ENCODE measurements at places on chromosomes 12 and 14.

- DNase-seq = no peak
These were observed 46.8 kb upstream of the DLK1 start for GRCh38 chr14:100679707-100680438.

DNA sequence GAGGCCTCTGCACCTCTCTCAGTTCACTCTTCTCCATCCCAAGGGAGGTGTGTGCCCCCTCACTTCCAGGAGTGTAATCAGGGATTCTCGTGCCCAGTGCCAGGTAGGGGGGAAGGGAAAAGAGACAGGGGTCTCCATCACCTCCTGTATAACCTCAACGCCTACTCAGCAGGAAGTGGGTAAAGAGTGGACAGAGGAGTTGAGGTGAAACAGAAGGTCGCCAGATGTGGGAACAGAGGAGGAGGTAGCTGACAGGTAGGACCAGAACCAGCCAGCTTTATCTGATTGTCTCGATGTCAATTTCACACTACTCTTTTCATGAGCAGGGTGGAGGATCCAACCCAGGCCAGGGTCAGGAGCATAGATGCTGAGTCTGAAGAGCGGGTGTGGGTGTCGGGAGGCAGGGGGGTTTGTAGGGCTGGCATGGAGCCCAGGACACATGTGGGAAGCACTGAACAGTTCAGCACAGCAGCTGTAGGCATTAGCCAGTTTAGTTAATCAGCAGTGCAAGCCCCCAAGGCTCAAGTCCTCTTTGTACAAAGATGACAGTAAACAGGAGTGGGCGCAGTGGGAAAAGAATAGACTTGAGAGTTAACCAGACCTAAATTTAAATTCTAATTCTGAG, 213.5 kb downstream of the PELI2 start:
- no peak for DNase-seq

GRCh38 chr14:104473649-104474494, 105.7 kb upstream of the C14orf180 start:
- DNase-seq = no peak

GRCh38 chr12:87870061-87870460, 159.1 kb downstream of the C12orf50 start:
- no peak for DNase-seq

- DNase-seq = no peak
These were observed 31.9 kb downstream of the VRTN start for GRCh38 chr14:74380172-74380571.

DNA sequence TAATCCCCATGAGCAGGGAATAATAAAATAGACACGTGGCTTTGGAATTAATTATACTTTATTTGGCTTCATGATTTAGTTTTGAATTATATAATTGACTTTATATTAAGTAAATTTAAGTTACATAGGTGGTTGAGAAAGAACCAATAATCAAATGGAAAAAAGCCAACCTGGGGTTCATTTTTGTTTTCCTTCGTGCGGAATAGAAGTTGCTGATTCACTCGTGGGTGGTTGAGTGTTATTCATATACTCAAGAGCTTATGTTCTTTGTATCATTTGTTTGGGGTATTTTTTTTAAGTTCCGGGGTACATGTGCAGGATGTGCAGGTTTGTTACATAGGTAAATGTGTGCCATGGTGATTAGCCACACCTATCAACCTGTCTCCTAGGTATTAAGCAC, 58.0 kb downstream of the ZNF664 start:
- DNase-seq = no peak

DNA sequence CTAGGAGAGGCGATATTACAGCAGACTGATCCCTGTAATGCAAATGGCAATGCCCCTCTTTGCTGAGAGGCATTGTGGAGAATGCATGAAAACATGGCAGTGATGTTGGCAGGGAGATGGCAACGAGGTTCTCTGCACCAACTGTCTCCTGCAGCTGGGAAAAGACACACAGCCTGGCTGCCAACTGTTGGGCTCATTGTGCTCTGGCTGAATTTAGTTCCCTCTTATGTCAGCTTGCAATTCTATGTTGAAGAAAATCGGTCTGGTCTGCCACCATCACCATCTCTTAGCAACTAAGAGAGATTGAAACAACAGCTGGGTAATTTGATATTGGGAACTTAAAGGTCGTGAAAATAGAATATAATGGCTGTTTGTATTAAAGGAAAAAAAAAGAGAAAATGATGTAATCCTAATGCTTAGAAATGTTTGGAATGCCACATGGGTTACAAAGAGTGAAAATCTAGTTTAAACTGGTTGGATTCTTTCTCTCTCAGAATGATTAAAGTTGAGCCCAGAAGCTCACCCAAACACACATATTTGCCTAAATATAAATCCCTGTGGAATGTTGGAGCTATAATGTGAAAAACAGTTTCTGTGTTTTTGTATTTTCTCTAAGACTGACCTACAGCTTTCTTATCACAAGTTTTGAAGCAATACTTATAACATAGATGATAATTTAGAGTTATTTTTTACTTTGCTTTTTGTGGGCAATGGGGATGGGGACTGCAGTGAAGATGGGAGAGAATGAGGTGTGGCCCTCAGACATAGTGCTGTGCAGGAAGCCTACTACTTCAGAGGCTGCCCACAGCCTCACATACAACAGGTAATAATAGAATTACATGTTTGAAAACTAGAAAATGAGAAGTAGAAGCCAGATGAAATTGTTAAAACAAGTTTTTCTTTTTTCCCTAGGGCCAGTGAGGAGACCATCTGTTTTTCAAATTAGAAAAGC, 143.7 kb downstream of the AKAP6 start:
- DNase-seq = no peak

DNA sequence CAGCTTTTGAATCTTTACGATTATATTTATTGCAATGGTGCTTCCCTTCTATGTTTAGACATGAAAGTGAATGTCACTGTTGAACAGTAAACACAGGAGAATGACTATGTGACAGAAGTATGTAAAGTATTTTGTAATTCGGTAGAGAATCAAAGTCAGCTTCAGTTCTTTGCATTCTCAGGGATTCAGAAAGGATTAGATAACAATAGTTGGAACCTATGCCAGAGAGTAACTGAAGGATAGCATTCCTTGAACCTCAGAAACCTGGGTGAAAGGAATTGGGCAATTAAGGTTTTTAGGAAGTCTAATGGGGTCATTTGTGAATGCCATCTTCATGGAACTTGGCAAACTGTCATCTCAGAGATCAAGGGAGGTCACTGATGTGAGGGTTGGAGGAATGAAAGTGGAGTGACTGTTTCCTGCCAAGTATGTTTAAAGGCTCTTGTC, 305.3 kb upstream of the DDHD1 start:
- DNase-seq = no peak

DNA sequence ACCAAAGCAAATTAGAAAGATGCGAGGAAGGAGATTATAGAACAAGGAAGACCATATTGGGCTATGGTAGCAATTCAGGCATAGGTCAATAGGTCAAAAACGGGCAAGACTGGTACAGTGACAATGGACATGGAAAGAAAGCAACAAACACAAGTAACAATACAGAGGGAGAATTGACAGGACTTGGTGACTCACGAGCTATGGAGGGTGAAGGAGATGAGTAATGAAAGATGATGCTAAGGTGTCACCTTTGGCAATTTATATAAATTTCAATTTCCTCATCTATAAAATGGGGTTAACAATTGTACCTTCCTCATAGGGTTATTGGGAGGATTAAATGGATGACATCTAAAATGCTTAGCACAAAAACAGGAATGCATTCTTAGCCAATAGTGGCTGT, 15.1 kb upstream of the DUSP16 start:
- DNase-seq = no peak

DNA sequence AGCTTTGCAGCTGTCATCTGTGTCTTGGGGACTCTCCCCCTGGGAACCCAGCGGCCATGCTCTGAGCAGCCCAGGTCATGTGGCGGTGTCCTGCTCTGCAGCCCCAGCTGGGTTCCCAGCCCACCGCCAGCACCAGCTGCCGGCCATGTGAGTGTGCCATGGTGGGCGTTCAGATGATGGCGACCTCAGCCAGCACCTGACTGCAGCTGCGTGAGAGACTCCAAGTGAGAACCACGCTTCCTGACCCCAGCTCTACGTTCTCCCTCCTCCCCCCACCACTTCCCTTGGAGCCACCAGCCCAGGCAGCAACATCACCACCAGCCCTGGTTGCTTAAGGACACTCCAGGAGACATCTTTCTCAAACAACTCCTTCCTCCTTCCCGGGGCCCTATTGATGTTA, 68.8 kb downstream of the SLC24A4 start:
- no peak for DNase-seq

GRCh38 chr12:113610698-113611097, 139.0 kb upstream of the LHX5 start:
- DNase-seq = no peak

GRCh38 chr12:131044760-131045381, 91.2 kb downstream of the ADGRD1 start:
- DNase-seq = no peak

- no peak for DNase-seq
These were observed 8.3 kb downstream of the RESF1 start for GRCh38 chr12:31967539-31967938.

DNA sequence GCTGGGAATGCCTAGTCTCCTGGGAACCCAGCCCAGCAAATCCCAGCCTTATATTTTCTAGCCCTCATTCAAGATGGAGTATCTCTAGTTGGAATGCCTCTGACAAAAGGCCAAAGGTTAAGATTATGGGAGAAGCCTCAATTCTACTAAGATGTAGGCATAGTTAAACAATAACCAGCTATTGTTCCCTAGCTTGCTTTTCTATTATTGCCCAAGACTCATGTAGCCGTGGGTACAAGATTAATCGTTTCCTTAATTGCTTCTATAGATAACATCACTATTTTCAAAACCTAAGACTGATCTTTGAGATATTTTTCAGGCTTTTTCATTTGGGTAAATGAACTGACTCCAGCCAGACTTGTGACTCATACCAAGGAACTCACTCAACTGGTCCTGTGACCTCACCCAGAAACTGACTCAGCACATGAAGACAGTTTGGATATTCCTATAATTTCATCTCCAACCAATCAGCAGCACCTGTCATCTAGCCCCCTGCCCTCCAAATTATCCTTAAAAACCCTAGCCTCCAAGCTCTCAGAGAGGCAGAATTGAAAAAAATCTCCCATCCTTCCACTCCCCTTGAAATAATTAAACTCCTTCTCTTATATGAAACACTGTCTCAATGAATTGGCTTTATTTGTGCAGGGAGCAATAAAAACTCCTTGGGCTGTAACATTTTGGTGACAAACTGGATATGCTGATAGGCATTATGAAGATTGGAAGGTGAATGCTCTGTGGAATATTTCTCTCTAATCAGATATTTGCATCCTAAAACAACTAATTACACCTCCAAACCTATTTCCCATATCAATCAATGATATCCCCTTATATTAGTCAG, 589.0 kb downstream of the C12orf50 start:
- no peak for DNase-seq

GRCh38 chr14:72738161-72738611, 155.7 kb downstream of the DPF3 start:
- DNase-seq = no peak

GRCh38 chr12:57842342-57843294, 3.9 kb downstream of the CTDSP2 start:
- no peak for DNase-seq

DNA sequence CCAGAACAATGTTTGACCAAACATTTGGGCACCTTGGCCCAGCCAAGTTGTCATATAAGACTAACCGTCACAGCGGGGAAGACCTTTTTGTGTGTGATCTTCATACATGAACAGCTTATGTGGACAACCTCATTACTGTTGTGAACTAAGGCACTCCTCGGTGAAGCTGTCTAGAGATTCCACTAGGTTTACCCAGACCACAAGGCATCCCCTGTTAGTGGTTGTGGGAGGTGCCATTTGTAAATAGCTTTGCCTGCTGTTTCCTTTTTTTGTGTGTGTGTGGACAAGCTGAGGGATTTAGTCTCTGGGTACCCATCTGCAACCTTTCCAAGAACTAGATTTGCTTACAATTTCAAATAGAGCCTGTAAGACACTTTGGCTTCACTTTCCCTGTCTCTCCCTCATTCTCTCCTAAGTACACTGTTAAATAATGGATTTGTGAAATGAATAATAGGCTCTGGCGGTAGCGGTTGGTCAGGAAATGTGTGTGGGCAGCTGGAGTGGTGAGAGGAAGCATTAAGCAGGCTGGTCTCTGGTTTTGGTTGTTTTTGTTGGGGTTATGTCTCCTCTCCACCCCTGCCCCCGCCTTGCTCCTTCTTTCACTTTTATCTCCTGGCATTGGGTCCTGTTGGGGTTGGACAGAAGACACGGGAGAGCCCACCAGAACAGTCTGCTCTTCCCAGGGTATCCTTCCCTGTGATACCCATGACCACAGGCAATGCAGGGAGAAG, 727.6 kb downstream of the VRK1 start:
- DNase-seq = no peak

GRCh38 chr14:85530626-85531025, 682 bp downstream of the FLRT2 start:
- no peak for DNase-seq

- no peak for DNase-seq
These were observed 55.9 kb downstream of the MOK start for GRCh38 chr14:102249041-102249440.

DNA sequence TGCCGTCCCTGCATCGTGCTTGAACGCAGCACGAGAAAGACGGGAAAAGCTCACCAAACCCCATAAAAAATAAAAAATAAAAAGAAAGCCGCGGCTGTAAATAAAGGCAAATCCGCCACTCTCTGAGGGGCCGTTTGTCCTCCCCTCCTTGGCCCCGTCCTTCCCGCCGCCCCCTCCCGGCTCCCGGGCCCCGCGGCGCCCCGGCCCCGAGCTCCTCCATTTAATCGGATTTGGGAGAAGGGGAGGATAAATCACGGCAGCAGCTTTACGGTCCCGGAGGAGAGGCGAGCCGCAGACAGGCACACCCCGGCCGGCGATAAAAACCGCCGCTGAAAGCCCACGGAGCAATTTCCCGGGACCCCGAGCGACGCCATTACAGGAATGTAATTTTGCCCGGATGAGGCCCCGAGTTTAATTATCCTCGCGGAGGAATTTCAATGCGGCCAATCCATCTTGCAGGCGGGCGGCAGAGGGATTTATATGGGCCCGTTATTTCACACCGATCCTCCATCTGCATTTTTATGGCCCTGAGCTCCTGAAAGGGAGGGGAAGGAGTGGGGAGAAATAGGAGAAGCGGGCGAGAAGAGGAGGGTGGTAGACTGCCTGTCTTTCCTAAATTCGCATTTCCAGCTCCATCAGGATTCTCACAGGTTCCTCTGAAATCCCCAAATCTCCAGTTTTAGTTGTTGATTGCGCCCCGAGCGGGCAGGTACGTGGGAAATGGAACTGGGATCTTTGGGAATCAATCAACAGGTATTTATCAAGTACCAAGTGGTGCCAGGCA, 1.3 kb upstream of the ATP5MC2 start:
- no peak for DNase-seq

- no peak for DNase-seq
These were observed 5.1 kb downstream of the KMT5A start for GRCh38 chr12:123388951-123389559.

GRCh38 chr12:44260581-44260980, 424.7 kb downstream of the TMEM117 start:
- DNase-seq = no peak
